ENCODE measurements at places on chromosomes 1 and 21.

- DNase-seq, result no peak
These were observed 63.8 kb downstream of the ARHGEF10L start for GRCh38 chr1:17603091-17603841.

- no peak for DNase-seq
These were observed 15.6 kb upstream of the SRP9 start for GRCh38 chr1:225762002-225762441.

- DNase-seq, result peak; percentile 51
These were observed 99.4 kb upstream of the S1PR1 start for GRCh38 chr1:101137144-101138126.

DNA sequence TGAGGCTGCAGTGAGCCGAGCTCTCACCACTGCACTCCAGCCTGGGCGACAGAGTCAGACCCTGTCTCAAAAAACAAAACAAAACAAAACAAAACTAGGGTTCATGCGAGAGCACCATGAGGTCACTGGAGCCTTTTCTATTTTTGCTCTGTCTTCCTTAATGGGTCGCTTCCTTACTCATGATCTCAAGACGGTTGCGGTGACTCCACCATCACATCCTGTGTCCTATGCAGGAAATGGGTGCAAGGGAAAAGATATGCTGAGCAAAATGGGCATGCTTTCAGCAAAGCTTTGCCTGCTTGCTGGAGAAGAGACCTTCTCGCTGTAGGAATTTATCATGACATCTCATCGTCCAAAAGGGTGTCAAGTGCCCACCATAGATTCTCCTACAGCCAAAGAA is 36.4 kb downstream of the WNT9A start:
- DNase-seq, result no peak

DNA sequence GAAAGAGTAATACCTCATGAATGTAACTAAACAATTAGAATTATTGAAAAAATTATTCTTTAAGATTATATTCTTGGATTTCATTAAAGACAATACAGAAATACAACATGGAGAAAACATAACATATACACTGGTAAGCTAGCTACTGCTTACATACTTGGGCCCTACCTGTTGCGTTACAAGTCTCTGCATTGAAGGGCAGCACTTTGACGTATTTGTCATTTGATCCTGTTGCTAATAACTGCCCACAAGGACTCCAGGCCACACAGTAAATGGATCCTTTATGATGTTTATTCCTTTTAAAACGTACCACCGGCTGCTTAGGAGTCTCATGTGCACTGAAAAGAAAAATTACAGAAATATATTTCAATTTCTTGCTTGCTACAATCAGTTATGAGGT is 19.8 kb upstream of the CLCC1 start:
- DNase-seq, result no peak

DNA sequence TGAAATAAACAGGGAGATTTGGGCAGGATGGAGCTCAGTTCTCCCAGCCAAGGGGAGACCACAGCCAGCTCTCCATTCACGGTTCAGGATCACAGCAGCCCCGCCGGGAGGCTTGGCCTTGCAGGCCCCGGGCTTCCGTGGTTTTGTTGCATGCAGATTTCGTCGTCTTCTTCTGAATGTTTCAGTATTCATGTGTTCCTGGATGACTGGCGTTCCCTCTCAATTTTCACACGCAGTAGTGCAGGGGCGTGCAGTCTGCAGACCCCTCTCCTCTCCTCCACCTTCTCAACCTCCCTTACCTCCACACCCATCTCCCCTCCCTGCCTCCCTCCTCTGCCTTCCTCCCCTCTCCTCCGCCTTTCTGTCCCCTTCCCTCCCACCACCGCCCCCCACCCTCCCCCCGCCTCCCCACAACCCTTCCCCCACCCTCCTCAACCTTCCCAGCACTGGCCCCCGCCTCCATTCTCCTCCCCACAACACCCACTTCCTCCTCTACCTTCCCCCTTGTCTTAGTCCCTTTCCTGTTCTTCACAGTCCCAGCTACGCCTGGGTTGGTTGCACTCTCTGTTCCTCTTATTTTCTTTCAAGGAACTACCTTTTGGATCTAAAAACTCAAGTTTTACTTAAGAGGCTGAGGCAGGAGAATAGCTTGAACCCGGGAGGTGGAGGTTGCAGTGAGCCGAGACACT is 8.4 kb upstream of the SLC19A1 start:
- DNase-seq, result no peak

- DNase-seq, result no peak
These were observed 13.0 kb upstream of the AHCYL1 start for GRCh38 chr1:109971559-109971958.

DNA sequence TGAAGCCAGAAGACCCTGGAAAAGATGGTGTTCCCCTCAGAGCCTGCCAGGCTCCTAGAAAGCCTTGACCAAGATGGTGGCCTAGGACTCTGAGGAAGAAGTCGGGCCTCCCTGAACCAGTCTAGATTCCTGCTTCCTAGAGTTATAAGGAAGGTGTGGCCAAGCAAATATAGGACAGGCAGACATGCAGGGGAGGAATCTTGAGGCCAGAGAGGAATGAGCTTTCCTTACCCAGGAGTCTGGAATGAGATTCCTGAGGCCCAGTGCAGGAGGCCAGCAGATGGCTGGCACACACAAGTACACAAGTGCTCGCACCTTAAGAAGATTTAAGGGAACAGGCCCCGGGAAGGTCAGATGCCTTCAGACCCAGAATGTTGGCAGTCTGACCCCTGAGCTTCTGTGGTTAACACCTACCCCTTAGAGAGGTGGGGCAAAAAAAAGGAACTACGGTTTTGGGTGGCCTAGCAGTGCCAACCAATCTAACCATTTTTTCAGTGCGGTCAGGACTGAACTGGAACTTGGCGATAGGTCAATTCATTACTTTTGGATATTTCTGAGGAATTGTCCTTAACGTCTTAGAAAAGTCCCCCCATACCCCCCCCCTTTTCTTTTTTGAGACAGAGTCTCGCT is 73.3 kb downstream of the MDM4 start:
- DNase-seq, result no peak

DNA sequence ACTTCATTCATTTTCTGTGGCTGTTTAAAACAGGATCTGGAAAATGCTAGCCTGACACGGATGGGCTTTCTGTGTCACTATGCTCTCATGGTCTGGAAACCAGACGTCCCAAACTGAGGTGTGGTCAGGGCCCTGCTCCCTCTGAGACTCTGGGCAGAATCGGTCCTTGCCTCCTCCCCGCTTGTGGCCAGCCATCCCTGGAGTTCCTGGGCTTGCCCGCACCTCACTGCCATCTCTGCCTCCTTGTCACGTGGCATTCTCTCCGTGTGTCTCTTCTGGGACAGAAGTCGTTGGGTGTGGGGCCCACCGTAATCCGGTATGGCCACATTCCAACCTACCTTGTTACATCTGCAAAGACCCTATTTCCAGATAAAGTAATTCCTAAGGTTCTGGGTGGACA is 10.1 kb upstream of the ACTRT2 start:
- DNase-seq, result no peak

DNA sequence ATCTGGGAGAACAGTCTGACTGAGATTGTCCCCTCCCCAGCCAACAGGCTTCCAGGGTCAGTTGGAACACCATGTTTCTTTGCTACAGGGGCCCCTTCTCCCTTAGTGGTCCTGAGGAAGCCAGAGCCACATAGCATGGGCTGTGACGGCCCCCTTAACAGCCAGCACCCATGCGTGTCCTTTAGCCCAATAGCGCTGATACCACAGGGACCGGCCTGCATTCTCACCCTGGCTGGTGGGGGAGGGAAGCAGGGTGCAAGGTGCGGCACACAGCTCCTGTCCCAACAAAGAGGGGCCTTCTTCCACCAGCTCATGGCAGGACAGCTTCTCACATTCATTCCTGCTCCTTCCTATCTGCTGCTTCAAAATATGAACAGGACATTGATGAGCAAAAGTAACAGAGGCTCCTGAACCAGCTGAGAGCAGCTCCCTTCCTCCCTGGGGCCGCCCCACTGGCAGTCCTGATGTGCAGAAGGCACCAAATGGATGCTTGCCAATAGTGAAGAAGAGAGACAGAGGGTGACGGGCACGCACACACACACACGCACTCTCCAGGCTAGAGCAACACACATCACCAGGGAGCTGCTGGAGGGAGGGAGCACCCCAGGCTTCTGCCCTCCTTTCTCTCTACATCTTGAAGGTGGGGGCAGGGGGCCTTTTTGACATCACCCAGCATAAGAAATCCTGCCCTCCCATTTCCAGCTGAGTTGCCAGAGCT is 99.4 kb downstream of the CRYAA start:
- DNase-seq, result no peak

DNA sequence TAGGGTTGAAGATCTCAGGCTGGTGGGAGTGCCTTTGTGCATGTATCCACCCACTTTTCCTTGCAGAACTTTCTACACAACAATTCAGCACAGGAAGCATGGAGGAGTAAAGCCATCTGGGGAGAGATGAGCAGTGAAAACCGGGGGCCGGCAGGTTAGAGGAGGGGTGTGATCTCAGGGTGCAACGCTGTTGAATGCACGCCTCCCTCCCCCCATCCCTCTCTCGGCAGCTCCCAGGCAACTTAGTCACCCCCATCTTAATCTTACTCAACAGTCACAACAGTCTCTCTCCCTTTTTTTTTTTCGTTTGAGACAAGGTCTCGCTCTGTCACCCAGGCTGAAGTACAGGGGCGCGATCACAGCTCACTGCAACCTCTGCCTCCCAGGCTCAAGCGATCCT is 16.6 kb upstream of the ABCG1 start:
- DNase-seq, result no peak

- no peak for DNase-seq
These were observed 14.0 kb downstream of the GPA33 start for GRCh38 chr1:167076136-167076710.

DNA sequence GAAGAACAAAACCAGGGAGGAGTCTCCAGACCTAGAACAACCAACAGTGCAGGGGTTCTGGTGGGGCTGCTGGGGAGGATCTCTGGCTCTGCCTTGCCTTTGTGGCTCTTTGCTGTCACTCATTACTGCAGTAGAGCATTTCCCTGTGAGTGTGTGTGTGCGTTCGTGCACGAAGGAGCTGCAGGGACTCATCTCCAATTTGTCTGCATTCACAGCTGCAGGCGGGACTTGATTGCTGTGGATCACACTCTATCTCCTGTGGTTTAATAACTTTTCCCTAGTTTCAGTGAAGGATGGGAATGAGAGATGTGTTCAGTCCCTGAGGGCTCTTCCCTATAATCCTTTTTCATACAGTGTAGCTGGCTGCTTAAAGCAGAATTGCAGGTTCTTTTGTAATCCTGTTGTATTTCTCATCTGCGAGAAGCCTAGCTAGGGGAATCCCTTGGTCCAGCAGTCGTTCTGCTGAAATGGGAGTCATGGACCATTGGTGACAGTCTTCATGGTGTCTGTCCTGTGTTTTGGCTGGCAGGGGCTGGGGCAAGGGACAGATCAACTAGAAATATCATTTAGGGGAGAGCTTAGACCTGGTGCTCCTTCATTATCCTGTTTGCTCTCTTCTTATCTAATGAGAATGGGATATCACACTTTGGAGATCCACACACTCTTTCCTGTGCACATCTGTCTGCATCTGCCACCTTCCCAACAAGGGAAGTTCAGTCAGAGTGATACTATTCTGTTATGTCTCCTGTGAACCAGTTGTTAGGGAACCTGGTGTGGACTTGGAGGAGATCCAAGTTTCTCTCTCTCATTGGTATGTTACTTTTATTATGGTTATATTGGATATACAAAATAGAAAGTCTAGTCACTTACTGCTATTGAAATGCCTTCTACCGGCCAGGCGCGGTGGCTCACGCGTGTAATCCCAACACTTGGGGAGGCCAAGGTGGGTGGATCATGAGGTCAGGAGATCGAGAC is 3.0 kb downstream of the PCP4L1 start:
- no peak for DNase-seq

- DNase-seq, result no peak
These were observed 44.2 kb downstream of the CAPN8 start for GRCh38 chr1:223621312-223621734.

GRCh38 chr1:26701266-26701994 is 5.6 kb downstream of the ARID1A start:
- no peak for DNase-seq

- DNase-seq, result no peak
These were observed 106.4 kb downstream of the ZC3H11B start for GRCh38 chr1:219506473-219506899.

DNA sequence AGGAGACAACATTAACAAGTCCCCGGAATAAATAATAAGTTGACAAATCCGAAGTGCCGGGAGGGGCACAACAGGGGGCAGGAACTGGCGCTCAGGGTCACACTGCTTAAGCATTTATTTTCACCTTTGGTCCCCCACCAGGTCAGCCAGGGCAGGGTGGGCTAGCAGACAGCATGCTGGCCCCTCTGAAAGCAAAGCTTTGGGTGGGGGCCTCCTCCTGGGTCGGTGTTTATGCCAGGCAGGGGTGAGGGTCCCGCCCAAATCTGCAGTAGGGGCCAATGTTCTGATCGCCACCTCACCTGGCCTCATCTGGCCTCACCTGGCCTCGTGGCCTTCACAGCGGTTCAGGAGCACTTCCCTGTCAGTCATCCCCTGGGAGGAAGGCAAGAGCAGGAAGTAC is 8.2 kb upstream of the FAM131C start:
- no peak for DNase-seq

GRCh38 chr21:21559285-21560045 is 561.3 kb downstream of the NCAM2 start:
- DNase-seq, result no peak

DNA sequence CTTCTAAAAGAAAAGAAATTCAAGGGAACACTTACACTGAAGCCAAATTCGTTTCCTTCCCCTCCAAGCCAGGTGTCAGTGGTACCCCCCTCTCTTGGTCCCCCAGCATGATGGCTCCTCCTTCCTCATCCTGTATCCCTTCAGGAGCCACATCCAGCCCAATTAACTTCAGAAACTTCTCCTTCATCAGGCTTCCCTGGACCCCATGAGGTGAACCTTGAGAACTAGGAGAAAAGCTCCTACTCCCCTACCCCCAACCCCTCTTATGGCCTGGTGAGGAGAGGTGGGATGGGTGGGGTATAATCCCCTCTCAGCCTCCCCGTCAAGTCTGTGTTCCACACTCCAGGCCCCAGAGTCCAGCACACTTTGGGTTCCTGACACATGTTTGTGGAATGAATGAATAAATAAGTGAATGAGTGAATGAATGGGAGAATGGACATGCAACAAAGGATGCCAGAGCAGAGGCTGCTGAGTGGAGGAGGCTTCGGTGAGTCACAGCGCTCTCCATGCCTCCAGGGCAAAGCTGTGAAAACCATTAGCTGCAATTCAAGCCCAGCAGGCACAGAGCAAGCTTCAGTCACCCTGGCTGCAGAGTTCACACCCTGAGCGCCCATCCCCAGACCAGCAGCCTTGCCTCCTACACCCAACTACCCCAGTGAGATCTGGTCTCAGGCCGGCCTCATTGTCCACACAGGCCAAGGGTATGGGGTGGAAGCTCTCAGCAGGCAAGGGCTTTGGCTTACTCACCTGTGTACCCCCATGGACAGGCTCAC is 43.8 kb downstream of the BATF3 start:
- no peak for DNase-seq

Data from GM23338 (cell line).